Stomach (tissue), 19 donors: ENCODE measurements at places on chromosomes 7 and 10. TPM values are rescaled to one million over a fixed set of nuclear protein-coding genes. Genes with fewer than 3 reads are reported as not detected.

Gene PNLIP
- polyA plus RNA-seq, result 1.1 TPM

Gene SLC13A4
- 0.31 TPM for polyA plus RNA-seq

Gene TMEM273
- 6.5 TPM for polyA plus RNA-seq

Gene STK31
- 0.65 TPM for polyA plus RNA-seq

Gene C10orf143
- 7.6 TPM for polyA plus RNA-seq

Gene FRAT1
- polyA plus RNA-seq, result 3.7 TPM

Gene FMC1
- polyA plus RNA-seq, result 42.6 TPM

Gene SPDYE5
- not detected for polyA plus RNA-seq

Gene CDK6
- polyA plus RNA-seq, result 4.8 TPM

Gene LIPM
- not detected for polyA plus RNA-seq

Gene SIRT1
- polyA plus RNA-seq, result 8.3 TPM

Gene PRR15
- 50.3 TPM for polyA plus RNA-seq

Gene CALML5
- polyA plus RNA-seq, result 16.2 TPM

Gene GCK
- polyA plus RNA-seq, result 0.80 TPM

Gene RARRES2
- polyA plus RNA-seq, result 232 TPM

Gene PAX2
- not detected for polyA plus RNA-seq

Gene SPDYE16
- not detected for polyA plus RNA-seq

Gene CYP2C18
- 3.6 TPM for polyA plus RNA-seq

Gene SYNPO2L
- 0.12 TPM for polyA plus RNA-seq

Gene AGBL3
- 1.2 TPM for polyA plus RNA-seq

Gene OLAH
- polyA plus RNA-seq, result 0.53 TPM

Gene TSPAN15
- polyA plus RNA-seq, result 55.8 TPM

Gene MMP21
- not detected for polyA plus RNA-seq

Gene WIPF3
- 5.9 TPM for polyA plus RNA-seq

Gene CPN1
- polyA plus RNA-seq, result not detected

Gene ZMIZ1
- 17.7 TPM for polyA plus RNA-seq

Gene IGF2BP3
- 1.2 TPM for polyA plus RNA-seq

Gene JCAD
- 1.7 TPM for polyA plus RNA-seq

Gene ADRB1
- polyA plus RNA-seq, result 0.76 TPM

Gene GATA3
- polyA plus RNA-seq, result 0.18 TPM

Gene SFTPA1
- polyA plus RNA-seq, result 3.2 TPM

Gene SLIT1
- under 0.01 TPM for polyA plus RNA-seq

Gene ANKRD7
- polyA plus RNA-seq, result not detected

Gene TMED4
- 36.1 TPM for polyA plus RNA-seq

Gene TMEM72
- not detected for polyA plus RNA-seq

Gene PTPRE
- 4.4 TPM for polyA plus RNA-seq

Gene ZNF503
- polyA plus RNA-seq, result 16.2 TPM
